ENCODE measurements at places on chromosomes 11 and 22. TPM values are rescaled to one million over a fixed set of nuclear protein-coding genes. Genes with fewer than 3 reads are reported as not detected.

GRCh38 chr11:75351791-75352587 is 528 bp upstream of the ARRB1 start:
- peak; percentile 84 for DNase-seq

ZP1 gene
- not detected for total RNA-seq

KDM4D gene
- 0.14 TPM for total RNA-seq

GRCh38 chr11:73193251-73194033 is 24.6 kb upstream of the P2RY2 start:
- no peak for DNase-seq

DNA sequence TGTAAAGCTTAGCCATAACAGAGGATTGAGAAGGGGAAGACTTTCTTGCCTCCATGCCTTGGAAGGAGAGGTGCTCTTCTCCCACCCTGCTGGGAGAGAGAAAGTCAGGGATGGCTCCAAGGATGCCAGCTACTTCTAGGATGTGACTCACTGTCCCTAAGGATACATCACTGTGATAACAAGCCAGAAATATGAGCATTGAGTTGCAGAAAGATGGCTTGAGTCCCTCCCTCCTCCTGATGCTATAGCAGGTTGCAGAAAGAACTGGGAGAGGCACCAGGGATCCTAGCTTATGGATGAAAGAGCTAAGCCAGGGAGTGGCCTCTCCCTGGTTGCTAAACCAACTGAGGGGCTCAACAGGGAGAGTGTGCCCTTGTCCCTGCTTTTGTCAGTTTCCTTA is 27.8 kb upstream of the FJX1 start:
- DNase-seq: no peak
